Activated CD4-positive, alpha-beta T cell treated with anti-CD3 and anti-CD28 coated beads, Interleukin-2, amount 10 ng/mL, durations not matched to agents 24 days and 14 days (primary cell): ENCODE measurements at places on chromosomes 4 and X. TPM values are rescaled to one million over a fixed set of nuclear protein-coding genes. Genes with fewer than 3 reads are reported as not detected.

Gene NPY5R
- total RNA-seq = not detected in 2 replicates

Gene SPATA4
- total RNA-seq = 0.12 TPM in 1 of 2 replicates, not detected in the other

Gene CLDN34
- not detected in 2 replicates for total RNA-seq

Gene MAGED4B
- 0.28 and 0.52 TPM in 2 replicates for total RNA-seq

Gene WDR17
- total RNA-seq = 1.7 and 2.1 TPM in 2 replicates

Gene GPRASP2
- total RNA-seq = 0.14 and 0.16 TPM in 2 replicates

Gene PPP2R2C
- not detected in 2 replicates for total RNA-seq

Gene FDCSP
- not detected in 2 replicates for total RNA-seq

Gene NEIL3
- total RNA-seq = 15.5 and 17.0 TPM in 2 replicates

Gene NDNF
- total RNA-seq = 0.14 TPM in 1 of 2 replicates, not detected in the other

Gene TEC
- 2.7 and 3.0 TPM in 2 replicates for total RNA-seq

Gene LINC00632
- total RNA-seq = 5.1 and 5.8 TPM in 2 replicates

Gene JCHAIN
- not detected in 2 replicates for total RNA-seq

Gene CRMP1
- not detected in 2 replicates for total RNA-seq

Gene CENPVL3
- not detected in 2 replicates for total RNA-seq

Gene SMIM10L2A
- 1.2 and 1.3 TPM in 2 replicates for total RNA-seq

Gene TMEM154
- 7.9 and 9.0 TPM in 2 replicates for total RNA-seq

Gene GABRE
- not detected in 2 replicates for total RNA-seq

Gene OTUD6A
- total RNA-seq = not detected in 2 replicates

Gene ZNF827
- total RNA-seq = 59.1 and 59.4 TPM in 2 replicates

Gene TCEAL1
- 3.2 and 3.8 TPM in 2 replicates for total RNA-seq

Gene MAGEA4
- total RNA-seq = not detected in 2 replicates

Gene NAP1L2
- total RNA-seq = 1.9 and 2.1 TPM in 2 replicates

Gene ACTRT1
- total RNA-seq = not detected in 2 replicates

Gene SPOCK3
- total RNA-seq = not detected in 2 replicates

Gene DUSP21
- total RNA-seq = not detected in 2 replicates

Gene C4orf50
- 0.16 and 0.21 TPM in 2 replicates for total RNA-seq

Gene MGAT4D
- not detected in 2 replicates for total RNA-seq

Gene MAGEA10
- not detected in 2 replicates for total RNA-seq

Gene MAGEA12
- not detected in 2 replicates for total RNA-seq

Gene ITM2A
- total RNA-seq = 102 and 113 TPM in 2 replicates
